Activated CD8-positive, alpha-beta memory T cell treated with anti-CD3 and anti-CD28 coated beads, Interleukin-2, amount 50 U/mL, for 48 hours (primary cell): ENCODE measurements at places on chromosomes 11 and 22.

GRCh38 chr22:37409459-37410050, 17.7 kb downstream of the ELFN2 start:
- DNase-seq, result no peak

GRCh38 chr11:90391756-90392155, 168.9 kb upstream of the CHORDC1 start:
- no peak for DNase-seq

GRCh38 chr11:73389134-73389525, 12.9 kb downstream of the RELT start:
- DNase-seq, result no peak

DNA sequence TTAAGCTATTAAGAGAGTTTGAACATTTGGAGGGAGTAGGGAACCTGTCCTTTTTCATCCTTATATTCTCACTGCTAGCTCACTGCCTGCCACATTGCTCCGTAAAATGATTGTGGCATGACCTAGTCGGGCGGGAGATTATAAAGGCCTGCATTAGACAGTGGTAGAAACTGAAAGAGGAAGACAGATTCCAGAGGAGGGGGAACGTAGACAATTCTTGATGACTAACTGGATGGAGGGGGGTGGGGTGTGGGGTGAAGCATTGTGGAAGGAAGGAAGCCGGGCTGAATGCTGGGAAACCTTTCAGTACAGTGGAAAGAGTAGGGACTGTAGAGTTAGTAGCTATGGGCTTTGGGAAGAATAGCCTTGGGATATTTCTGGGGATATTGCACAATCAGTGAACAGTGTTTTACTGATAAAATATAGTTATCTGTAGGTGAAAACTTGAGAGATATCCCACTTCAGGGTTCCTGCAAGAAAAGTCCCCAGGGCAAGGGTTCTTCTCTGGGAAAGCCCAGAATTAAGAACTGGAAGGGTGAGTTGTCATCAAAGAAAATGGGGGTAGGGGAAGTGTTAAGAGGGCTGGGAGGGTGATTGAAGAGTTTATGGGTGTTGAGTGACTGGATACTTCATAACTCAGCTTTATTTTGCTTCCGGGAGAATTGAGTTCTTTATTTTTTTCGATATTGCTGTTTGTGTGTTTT, 2.1 kb downstream of the MED15 start:
- DNase-seq, result no peak

DNA sequence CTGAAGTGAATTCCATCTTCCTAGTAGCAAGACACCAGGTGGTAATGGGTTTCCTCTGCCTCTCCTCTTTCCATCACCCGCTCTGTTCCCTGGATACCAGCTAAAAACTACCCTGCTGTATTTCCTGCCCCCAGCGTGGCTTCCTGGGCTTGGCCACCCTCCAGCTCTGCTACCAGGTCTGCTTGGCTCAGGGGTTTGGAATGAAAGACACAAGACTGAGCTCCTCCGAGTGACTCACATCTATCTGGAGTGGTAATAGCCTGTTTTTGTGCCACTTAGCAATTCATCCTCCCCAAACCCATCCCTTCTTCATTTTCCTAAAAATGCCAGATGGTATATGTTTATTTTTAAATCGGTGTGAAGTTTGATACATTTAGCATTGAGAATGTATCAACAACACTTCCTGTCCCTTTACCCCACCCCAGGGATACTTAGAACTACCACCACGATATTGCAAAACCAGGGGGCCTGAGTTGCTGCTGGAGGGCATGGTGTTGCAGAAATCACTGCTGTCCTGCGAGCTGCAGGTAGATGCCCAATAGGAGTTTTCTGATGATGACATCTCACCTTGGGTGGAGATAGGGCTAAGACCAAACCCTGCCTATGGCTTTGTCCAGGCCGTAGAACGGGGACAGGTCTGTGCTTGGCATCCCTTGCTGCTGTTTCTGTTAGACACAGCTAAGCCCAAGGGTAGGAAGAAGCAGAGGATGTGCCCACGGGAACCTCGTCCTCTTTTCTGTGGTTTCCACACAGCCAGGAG, 7.5 kb upstream of the MICAL3 start:
- DNase-seq, result no peak

- no peak for DNase-seq
Observed at GRCh38 chr22:43205748-43206508, 19.0 kb upstream of the TTLL12 start.

DNA sequence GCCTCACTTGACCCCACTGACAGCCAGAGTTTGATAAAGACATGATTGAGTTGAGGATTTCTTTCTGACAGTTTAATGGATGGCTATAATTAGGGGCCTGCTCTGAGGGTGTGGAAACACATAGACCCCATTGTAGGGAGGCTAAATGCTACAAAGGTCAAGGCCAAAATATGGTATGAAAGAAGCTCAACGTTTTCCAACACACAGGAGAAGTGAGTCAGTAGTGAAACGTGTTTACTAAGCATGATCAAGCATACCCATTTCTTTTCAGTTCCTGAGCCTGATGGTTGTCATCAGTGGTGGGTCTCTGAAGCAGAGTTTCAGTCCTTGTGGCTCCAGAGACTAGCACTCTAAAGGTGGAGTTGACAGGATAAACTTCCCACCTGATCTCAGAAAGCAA, 69.7 kb downstream of the SNX19 start:
- DNase-seq, result no peak
